Stimulated activated CD8-positive, alpha-beta memory T cell treated with anti-CD3 and anti-CD28 coated beads, Interleukin-7, amount 100 ng/mL, for 1 hour (primary cell): ENCODE measurements at places on chromosomes 3 and 15.

GRCh38 chr3:62503516-62503915, 130.2 kb upstream of the FEZF2 start:
- no peak for DNase-seq

GRCh38 chr3:160980740-160981139, 124.4 kb downstream of the B3GALNT1 start:
- no peak for DNase-seq

DNA sequence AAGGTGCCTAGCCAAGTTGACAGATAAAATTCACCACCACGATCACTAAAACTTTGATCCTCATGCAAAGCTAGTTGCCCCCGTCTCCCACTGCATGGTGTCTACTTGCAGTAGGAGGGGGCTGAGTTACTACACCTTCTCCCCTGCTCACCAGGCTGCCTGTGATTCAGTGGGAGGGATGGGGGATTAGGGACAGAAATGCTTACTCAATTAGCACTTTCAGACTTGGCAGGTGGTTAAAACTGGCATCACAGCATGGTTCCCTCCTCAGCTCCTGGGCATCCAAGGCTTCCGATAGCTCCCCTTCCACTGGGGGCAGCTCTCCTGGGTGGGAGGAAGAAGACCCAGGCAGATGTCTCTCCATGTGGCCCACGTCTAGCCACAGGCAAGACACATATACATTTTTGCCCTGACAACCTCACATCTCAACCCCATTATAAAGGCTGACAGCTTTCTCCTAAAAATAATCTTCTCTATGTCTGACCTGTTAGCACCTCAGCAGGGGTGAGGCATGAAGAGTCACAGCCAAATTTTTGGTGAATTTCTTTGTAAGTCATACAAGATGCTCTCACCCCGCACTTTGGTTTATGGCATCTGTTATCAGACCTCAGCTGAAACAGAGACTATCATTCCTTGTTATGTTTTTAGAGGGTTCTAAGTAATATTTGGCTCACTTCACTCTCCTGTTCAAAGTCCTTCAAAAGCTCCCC, 369.0 kb downstream of the SV2B start:
- no peak for DNase-seq

DNA sequence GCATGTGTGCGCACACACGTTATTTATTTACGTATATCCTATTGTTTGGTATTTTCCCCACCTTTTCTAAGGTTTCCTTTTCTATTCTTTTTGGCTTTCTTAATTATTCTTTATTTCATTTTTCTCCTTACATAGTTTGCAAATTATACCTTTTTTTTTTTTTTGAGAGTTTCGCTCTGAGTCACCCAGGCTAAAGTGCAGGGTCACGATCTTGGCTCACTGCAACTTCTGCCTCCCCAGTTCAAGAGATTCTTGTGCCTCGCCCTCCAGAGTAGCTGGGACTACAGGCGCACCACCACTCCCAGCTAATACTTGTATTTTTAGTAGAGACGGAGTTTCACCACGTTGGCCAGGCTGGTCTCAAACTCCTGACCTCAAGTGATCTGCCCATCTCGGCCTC, 20.0 kb upstream of the CILP start:
- DNase-seq: no peak

GRCh38 chr15:38810686-38811085, 246.1 kb upstream of the RASGRP1 start:
- no peak for DNase-seq

- DNase-seq: no peak
Measured at GRCh38 chr3:7307410-7307809, 446.5 kb downstream of the GRM7 start.

DNA sequence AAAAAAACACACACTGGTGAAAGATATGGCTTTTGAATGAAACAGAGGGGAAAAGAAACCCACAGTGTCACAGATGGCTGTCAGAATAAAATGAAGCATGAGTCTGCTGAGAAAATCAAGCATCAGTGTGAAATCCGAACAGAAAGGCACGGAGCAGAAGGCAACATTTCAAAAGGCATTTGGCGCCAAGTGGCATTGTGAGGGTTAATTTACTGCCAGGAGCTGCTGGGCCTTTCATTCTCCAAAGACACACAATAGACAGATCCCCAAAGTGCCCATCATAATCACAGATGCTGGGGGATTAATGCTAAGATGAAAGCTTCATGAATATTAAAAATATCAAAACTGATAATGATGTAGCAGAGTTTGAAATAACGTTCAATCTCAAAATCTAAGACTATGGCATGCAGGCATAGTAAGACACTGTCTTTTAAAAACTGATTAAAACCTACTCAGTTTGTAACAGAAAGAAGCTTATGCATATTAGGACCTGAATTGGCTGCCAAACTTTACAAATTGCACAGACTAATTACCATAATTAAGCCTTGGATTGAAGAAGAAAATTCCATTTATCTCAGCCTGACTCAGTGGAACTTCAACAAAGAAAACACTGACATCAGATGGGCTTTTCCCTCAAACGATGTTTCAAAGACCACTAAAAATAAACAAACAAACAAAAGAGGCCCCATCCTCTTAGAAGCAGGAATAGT, 589.2 kb downstream of the ROBO1 start:
- no peak for DNase-seq

DNA sequence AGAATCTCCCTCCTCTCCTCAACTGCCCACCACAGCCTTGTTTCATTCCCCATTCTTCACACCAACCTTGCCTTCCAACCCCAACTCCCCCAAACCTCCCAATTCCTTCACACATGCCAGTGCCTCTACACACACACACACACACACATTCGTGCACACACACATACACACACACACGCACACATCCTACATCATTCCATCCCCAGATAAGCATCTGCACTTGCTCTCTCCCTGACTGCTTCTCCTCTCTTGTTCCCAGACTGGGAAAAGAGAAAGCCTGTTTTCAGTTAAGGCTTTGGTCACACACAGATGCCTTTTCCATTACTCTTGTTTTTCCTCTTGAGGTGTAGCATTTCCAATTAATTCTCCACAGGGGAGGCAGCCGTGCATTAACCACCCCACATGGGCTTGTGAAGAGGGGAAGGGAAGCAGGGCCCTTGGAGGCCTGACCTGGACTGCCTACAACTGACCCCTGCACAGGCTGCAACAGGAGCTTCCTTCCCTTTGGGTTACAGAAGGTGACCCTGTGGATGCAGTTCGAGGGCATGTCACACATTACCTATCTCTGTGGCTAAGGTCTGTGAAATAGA, 32.0 kb upstream of the BOC start:
- no peak for DNase-seq

GRCh38 chr3:11140713-11141104, 13.6 kb upstream of the HRH1 start:
- no peak for DNase-seq

DNA sequence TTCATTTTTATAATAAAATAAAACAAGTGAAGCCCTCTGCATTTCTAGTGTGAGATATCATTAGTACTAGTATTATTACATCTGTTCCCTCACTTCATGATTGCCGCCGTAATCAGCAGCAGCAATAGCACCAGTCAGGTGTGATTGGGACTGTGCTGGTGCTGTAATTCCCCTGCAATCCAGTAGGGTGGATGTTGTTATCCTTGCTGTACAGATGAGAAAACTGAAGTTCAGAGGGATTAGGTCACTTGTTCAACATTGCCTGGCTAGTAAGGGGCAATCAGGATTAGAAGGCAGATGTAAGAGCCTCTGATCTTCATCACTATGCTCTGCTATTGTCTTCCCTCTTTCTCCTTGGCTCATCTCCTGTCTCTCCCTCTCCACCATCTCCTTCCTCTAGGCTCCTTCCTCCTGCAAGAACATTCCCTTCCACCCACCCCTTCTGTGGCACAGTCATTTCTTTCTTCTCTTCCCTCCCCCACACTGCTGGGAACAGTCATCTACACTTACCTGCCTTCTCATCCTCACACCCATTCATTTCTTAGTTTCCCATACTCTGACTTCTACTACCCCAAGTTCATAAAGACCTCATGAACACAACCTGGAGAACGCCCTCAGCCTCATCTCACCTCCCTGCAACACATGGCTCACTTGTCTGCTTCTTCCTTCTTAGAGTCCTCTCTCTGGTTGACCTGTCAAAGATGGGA, 29.7 kb downstream of the CRYGS start:
- DNase-seq: no peak

- no peak for DNase-seq
Measured at GRCh38 chr3:190378240-190378891, 9.6 kb upstream of the CLDN16 start.

DNA sequence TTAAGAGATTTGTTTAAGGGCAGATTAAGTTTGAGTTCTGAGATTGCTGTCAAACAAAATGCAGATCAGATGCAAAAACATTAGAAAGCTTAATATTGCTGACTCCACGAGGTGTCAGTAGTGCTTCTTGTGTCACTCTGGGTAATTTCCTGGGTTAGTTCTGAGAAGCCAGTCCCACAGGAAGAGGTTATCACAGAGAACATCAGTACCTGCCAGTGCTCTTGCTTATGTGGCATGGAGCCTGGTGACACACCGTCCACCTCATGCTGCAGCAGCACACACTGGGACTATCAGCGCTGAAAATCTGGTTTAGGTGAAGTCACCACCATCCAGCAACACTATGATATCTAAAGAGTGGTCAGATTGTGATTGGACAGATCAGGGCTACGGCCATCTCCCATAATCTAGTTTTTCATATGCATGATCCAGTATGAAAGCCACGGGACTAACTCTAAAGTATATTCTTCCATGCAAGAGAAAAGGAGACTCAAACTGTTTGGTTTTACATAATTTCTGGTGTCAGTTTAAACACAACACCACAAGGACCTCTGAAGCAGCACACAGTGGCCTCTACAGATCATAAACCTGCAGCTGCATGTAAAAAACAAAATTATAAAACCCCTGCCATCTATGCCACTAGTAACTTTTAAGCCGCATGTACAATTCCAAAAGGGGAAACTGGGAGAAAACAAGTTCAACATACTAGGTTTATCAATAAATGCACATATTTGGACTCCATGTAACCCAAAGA, 36.1 kb upstream of the MYO5C start:
- DNase-seq: peak; percentile 17

- no peak for DNase-seq
Measured at GRCh38 chr3:53382106-53382505, 34.8 kb upstream of the DCP1A start.

- DNase-seq: peak; percentile 45
Measured at GRCh38 chr3:52056521-52056967, at the start of gene DUSP7. TSS of gene DUSP7 (minus strand) at chr3:52056571. CDS start at chr3:52056366, 205 bp downstream.

DNA sequence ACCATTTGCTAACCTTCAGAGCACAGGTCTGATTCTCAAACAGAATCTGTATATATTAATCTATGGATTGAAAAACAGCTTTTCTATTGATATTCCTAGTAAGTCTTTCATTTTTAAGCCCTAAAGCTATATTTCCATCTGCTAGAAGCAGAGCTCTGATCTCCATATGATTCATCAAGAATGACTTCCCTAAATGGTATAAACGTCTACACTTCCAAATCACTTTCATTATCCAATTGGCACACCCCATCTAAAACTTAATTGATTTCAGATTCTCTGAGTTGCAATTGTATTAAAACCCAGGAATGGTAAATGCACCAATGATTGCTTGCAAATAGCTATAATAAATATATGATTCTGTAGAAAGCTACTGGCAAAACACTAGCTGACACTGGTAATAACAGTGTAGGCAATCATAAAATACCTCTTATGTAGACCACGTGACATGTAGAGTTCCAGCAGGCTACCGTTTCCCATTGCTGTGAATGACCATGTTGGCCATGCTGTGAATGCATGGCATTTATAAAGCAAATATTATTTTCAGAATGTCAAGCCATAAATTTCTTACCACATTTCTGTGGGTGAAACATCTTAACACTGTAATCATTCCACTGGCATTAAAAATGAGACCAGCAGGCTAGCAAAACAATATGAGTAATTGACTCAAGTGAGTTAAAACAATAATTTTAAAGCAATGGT, 226.0 kb downstream of the ZMAT3 start:
- no peak for DNase-seq

GRCh38 chr3:129211772-129212171, 28.1 kb upstream of the CNBP start:
- no peak for DNase-seq

- DNase-seq: no peak
Measured at GRCh38 chr15:80247320-80247719, 4.7 kb downstream of the CTXND1 start.

DNA sequence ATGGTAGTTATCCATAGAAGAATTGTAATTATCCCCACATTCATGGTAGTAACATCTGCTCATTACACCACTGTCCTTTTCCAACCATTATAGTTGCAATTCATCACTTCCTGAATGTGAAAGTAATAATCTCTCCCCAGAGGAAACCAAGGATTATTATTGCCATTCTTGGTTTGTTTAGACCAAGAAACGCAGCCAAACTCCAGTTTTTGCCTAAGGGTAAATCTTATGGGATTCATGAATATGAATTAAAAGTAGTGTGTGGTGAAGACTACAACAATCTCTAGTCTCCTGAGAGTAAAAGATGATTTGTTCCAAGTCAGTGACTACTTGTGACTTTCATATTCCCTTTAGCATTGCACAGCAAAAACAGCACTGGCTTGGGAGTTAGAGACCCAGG, 45.7 kb upstream of the ABI3BP start:
- no peak for DNase-seq

GRCh38 chr3:127784283-127784682, 38.0 kb downstream of the MGLL start:
- DNase-seq: no peak

DNA sequence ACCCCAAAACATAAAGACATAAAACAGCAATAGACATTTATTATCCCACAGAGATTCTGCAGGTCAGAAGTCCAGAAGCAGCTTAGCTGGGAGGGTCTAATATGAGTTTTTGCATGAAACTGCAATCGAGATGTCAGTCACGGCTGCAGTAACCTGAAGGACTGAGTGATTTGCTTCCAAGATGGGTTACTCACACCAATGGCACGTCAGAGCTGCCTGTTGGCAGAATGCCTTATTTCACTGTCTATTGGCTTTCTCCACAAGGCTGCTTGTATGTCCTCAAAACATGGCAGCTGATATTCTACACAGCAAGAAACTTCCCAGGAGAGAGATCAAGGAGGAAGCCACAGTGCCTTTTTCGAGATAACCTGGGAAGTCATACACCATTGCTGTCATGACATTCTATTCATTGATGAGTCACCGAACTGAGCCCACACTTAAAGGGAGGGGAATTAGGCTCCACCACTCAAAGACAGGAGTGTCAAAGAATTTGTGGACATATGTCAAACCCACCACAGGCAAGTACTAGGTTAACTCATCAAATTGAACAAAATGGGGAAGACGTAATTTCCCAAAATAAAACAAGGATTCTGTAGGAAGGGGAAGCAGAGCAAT, 122.2 kb downstream of the SYNPR start:
- DNase-seq: no peak

- no peak for DNase-seq
Measured at GRCh38 chr3:16207031-16207430, 32.6 kb downstream of the GALNT15 start.

- no peak for DNase-seq
Measured at GRCh38 chr3:15110206-15110605, 11.3 kb upstream of the RBSN start.

GRCh38 chr3:42081838-42082473, 9.2 kb upstream of the TRAK1 start:
- DNase-seq: no peak
